Kidney epithelial cell (primary cell): ENCODE measurements at places on chromosomes 2 and 18. TPM values are rescaled to one million over a fixed set of nuclear protein-coding genes. Genes with fewer than 3 reads are reported as not detected.
A peak's percentile ranks its signal among the peaks of the same experiment; 100 is the strongest.

- peak; percentile 41 for DNase-seq
Measured at GRCh38 chr2:9613291-9613690, 17.5 kb downstream of the YWHAQ start.

DNA sequence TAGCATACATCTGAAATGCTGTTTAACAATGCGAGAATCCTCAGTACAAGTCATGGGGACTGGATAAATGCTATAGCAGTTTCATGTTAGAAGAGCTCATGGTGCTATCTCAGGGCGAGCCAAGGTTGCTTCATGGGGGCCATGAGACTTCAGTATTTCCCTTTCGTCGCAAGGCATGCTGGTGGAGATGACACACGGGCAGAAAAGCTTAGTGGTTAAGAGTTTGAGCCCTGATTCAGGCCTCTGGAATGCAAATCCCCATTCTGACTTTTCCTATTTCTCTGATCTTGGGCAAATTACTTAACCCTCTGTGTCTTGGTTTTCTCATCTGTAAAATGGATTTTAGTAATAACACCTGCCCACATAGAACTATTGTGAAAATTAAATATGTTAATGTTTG, 57.4 kb upstream of the EPHA4 start:
- DNase-seq, result peak; percentile 65

- DNase-seq, result no peak
Measured at GRCh38 chr2:160566717-160567116, 73.1 kb upstream of the RBMS1 start.

- no peak for DNase-seq
Measured at GRCh38 chr2:241936457-241937133, 67.1 kb downstream of the RTP5 start.

DNA sequence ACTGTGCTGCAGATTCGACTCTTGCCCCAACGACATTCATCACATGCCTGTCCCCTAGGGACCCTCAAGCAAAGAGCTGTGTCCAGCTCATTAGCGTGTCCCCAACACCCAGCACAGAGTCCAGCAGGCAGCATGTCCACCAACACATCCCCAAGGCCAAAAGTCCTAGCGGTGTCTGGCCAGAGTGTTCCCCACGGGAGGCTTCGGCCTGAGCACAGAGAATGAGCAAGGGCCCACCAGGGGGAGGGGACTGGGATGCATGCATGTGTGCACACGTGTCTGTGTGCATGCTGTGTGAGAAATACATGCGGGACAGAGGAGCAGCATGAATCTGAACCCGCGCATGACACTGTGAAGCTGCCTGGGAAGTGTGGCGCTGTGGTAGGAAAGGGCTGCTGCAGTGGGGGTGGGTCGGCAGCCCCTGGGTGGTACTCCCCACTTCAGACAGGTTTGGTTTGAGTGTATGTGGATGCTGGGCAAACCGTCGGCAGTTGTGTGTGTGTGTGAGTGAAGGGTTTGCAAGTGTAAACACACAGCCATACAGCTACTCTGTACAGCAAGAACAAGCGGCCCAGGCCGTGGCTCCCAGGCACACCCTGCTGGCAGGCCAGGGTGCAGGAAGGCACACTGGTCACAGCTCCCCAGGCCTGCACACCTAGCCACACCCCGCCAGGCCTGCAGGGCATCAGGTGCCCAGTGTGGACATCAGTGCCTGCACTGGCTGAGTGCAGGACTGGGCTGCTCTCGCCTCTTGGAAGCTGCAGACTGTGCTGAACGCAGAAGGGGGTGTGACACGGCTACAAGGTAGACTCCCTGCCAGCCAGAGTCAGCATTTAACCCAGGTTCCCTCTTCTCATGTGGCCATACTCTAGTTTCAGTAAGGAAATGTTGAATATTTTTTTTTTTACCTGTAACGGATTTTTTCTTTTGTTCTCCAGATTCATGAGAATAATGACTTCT, 19.5 kb upstream of the HES6 start:
- DNase-seq, result no peak

DNA sequence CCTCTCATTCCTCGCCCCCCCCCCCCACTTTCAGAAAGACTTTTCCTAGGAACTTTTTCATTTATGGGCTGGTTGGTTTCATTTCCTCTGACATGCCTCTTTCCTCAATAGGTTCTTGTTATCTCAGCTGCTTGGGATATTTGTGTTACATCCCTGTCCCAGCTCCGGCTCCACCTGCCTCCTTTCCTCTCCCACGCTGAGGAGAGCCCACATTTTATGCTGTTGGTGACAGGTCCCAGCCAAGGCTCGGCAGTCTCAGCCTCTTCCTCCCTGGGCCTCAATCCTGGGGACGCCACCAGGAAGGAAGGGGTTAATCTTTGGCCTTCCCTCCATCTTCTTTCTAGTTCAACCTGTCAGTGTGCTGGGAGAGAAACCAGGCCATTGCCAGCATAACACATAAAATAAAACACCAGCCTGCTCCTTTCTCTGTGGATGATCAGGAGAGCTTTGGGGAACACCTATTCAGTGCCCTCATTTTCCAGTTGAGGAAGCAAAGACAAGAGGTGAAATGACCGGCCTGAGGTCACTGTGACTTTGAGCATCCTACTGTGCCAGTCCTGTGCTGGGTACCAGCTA, 216.9 kb upstream of the TNP1 start:
- no peak for DNase-seq

GRCh38 chr2:165238295-165238694, 919 bp upstream of the SCN2A start:
- no peak for DNase-seq

- DNase-seq, result no peak
Measured at GRCh38 chr2:155574941-155575340, 757.6 kb downstream of the NR4A2 start.

DNA sequence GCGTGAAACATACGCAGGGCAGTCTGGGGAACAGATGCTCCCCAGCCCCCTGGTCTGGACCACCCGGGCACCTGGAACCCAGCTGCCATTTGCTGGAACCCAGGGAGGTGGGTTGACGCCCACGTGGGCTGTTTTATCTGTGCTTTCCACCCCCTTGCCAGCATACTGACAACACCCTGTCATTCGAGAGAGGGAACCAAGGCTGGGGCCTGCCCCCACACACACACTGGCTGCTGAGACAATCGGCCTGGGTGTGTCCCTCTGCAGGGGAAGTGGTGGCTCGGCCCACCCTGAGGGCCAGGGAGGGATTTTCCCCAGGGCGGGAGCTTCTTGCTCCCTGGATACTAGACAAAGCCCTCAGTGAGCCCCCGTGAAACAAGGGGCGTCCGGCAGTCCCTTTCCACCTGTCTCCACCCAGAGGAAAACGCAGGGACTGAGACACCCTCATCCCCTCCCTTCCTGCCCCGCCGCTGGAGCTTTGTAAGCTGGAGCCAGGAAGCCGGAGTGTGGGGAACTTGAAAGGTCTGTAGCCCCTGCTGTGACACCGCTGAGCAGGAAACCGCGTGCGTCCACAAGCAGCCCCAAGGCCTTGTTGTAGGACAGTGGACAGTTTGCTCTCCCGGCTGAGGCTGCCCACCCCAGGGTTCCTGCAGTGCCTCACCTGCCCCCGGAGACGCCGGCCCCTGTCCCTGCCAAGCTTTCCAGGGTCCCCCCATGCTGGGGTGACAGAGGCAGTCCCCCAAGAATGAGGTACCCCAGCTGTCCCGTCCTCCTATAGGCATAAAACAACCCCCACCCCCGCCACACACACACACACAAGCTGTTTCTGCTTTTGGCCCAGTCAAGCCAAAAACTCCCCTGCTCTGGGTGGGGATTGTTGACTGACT, 14.1 kb upstream of the KLF11 start:
- DNase-seq, result no peak

DNA sequence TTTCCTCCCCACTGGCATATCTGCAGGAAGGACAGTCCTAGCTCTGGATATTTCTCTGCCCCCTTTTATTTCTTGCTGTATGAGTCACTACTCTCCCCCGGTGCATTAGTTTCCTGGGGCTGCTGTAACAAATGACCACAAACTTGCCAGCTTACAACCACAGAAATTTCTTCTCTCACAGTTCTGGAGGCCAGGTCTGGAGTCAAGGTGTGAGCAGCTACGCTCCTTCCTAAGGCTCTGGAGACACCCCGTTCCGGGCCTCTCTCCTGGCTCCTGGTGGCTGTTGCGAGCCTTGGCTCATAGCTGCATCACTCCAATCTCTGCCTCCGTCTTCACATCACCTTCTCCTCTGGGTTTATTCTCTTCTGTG, 34.1 kb downstream of the PTPRM start:
- peak; percentile 77 for DNase-seq

The PLA2R1 gene
- total RNA-seq, result 2.9 and 3.6 TPM in 2 replicates

The FABP1 gene
- not detected in 2 replicates for total RNA-seq
